ENCODE measurements at places on chromosomes 4 and X. TPM values are rescaled to one million over a fixed set of nuclear protein-coding genes. Genes with fewer than 3 reads are reported as not detected.
A peak's percentile ranks its signal among the peaks of the same experiment; 100 is the strongest.

- no peak overlapping the region for H3K27ac ChIP-seq
- H3K27me3 ChIP-seq = no peaks in the 10 kb centered on the region
- no peaks in the 10 kb centered on the region for H3K4me1 ChIP-seq
- no peak overlapping the region for H3K4me3 ChIP-seq
- DNase-seq = no peak
Observed at GRCh38 chr4:138871555-138871875, 144.1 kb upstream of the NOCT start.

DNA sequence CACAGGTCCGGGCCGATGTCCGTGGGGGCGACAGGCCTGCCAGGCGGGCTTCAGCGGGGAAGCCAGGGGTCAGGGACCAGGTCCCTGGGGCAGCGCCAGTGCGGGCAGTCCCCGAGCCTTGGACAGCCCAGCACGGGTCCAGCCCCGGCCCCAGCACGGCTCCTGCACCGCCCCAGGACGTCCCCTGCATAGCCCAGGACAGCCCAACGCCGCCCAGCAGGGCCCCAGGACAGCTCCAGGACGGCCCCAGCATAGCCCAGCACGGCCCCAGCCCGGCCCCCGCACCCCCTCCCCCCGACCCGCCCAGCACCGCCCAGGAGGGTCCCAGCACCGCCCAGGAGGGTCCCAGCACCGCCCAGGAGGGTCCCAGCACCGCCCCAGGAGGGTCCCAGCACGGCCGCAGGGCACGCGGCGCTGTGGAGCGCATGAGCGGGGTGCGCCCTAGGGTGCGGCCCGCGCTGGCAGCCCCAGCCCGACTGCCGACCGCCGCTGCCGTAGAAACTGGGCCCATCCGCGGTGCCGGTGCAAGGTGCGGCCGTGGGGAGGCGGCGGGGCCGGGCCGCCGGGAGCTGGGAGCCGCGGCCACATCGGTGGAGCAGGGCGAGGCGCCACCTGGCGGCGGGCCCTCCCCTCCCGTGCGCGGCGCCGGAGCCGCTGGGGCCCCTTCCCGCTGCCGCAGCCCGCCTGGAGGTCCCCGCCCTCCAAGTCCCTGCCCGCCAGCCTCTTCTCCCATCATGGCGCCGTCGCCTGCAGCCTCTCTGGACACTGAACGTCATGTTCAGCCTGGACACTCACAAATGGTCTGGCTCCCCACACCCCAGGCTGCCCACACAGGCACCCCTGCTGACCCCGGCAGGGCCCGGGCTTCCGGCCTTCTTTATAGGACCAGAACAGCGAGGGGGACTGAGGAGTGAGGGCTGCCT is 106.8 kb upstream of the NKX1-1 start:
- H3K36me3 ChIP-seq = no peaks in the 10 kb centered on the region
- no peaks in the 10 kb centered on the region for H3K27me3 ChIP-seq
- H3K4me1 ChIP-seq = no peaks in the 10 kb centered on the region

DNA sequence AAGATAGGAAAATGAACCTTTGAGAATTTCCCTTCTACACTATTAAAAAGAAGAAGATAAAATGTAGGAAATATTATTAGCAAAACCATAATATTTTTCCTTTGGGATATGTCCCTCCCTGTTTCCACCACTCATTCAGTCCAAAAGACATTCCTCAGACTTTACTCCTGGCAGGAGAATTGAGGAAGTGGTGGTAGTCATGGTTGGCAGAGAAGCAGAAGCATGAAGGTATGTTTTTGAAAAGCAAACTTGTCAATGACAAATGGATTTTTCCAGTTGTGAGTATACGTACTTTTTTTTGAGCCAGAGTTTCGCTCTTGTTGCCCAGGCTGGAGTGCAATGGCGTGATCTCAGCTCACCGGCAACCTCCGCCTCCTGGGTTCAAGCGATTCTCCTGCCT is 13.7 kb downstream of the STAG2 start:
- peaks cover 55% of the 10 kb centered on the region for H3K4me1 ChIP-seq
- peak overlapping the region; percentile 52 for H3K4me3 ChIP-seq
- no peaks in the 10 kb centered on the region for H3K27me3 ChIP-seq
- H3K27ac ChIP-seq = peak overlapping the region; percentile 58

DNA sequence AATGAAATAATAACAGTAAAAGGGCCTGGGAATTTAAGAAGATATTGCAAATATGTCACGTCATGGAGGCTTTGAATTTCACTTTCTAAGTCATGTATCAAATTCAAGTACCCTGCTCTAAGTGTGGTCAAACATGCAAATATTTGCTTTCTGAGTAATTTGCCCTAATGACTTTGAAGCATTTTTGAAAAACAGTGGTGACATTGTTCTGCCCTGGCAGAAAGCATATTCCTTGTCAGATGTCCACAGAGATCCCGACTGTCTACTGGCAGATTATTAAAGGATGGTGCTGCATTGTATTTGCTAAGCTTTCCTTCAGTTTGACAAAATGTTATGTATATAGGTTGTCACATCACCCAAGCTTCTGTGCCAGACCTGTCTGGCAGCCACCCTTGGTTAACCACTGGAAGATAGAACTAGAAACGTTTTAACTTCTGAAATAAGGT is 92.5 kb downstream of the ANK2 start:
- no peaks in the 10 kb centered on the region for H3K27me3 ChIP-seq
- no peaks in the 10 kb centered on the region for H3K36me3 ChIP-seq
- no peaks in the 10 kb centered on the region for H3K4me1 ChIP-seq
- H3K27ac ChIP-seq = no peak overlapping the region

GRCh38 chr4:150206265-150206664 is 128.0 kb downstream of the DCLK2 start:
- no peak overlapping the region for H3K4me3 ChIP-seq
- no peak for DNase-seq
- no peaks in the 10 kb centered on the region for H3K27me3 ChIP-seq
- H3K36me3 ChIP-seq = no peaks in the 10 kb centered on the region

DNA sequence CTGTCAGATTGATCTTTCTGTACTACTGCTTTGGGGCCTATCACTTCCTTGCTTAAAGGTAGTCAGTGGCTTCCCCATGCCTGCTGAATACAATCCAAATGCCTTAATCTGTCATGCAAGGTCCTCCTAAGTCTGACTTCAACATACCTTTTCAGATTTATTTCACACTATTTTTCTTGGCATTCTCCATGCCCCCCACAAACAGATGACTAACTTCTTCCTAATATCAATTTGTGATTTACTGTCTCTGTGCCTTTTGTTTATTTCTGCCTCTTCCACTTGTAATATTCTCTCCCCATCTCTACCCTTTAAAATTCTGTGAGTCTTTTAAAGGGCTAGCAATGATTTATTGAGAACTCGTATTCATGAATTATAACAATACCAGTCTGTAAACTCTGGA is 41.8 kb downstream of the OCRL start:
- H3K36me3 ChIP-seq = no peaks in the 10 kb centered on the region
- DNase-seq = no peak
- no peaks in the 10 kb centered on the region for H3K27me3 ChIP-seq
- H3K4me3 ChIP-seq = no peak overlapping the region

GRCh38 chr4:54167508-54167907 is 61.6 kb upstream of the PDGFRA start:
- H3K36me3 ChIP-seq = no peaks in the 10 kb centered on the region
- no peak for DNase-seq
- H3K27me3 ChIP-seq = no peaks in the 10 kb centered on the region
- peaks cover 40% of the 10 kb centered on the region for H3K4me1 ChIP-seq
- H3K4me3 ChIP-seq = no peak overlapping the region

DNA sequence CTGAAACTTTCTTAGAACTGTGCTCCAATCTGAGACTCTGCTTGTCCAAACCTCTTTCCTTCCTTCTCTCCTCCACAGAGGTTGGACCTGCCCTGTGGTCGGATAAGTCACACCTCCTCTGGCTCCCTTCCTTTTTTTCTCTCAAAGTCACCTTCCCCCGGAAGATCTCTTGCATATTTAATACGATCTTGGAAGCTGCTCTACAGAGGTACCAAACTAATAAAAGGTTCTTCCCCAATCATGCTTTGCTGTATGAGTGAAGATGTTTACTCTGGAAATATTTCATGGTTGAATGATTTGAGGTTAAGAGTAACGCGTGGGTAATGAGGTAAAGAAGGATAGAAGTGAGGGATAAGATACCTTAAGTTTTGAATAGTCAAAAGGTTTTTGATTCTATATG is 166.0 kb downstream of the ATG4A start:
- no peaks in the 10 kb centered on the region for H3K36me3 ChIP-seq
- H3K4me3 ChIP-seq = no peak overlapping the region
- H3K27ac ChIP-seq = no peak overlapping the region

DNA sequence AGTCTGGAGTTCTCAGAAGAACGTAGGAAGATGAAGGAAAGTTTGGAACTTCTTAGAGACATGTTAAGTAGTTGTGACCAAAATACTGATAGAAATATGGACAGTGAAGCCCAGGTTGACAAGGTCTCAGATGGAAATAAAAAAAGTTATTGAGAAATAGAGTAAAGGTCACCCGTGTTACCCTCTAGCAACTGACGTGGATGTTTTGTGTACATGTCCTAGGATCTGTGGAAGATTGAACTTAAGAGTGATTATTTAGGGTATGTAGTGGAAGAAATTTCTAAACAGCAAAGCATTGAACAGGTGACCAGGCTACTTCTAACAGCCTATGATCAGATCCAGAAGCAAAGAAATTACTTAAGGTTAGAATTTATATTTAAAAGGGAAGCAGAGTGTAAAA is 1020.4 kb downstream of the FSTL5 start:
- no peak for DNase-seq
- no peak overlapping the region for H3K27ac ChIP-seq
- no peaks in the 10 kb centered on the region for H3K36me3 ChIP-seq
- H3K4me3 ChIP-seq = no peak overlapping the region
- H3K4me1 ChIP-seq = no peaks in the 10 kb centered on the region

DNA sequence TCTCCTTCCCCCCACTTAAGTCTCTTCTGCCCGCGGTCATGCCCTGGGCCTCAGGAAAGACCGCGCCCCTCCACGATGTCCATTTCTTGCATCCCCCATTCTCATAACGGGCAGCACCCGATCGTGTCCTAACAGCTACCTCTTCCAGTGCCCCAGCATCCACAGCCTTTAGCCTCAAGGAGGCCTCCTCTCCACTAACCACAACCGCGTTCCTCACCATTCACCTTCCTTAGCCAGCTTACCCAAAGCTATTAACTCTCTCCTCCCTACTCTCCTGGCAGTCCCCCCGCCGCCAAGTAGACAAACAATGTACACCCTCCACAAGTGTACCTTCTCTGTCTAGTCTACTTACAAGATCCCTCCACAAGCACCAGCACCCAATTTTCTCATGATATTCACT is 58.6 kb upstream of the PAGE5 start:
- H3K36me3 ChIP-seq = no peaks in the 10 kb centered on the region
- no peaks in the 10 kb centered on the region for H3K4me1 ChIP-seq
- peak overlapping the region; percentile 85 for H3K27ac ChIP-seq
- DNase-seq = no peak
- no peaks in the 10 kb centered on the region for H3K27me3 ChIP-seq
- H3K4me3 ChIP-seq = peak overlapping the region; percentile 79

GRCh38 chr4:112340023-112340422 is 42.9 kb downstream of the ALPK1 start:
- H3K27me3 ChIP-seq = no peaks in the 10 kb centered on the region
- DNase-seq = no peak
- no peaks in the 10 kb centered on the region for H3K4me1 ChIP-seq
- H3K4me3 ChIP-seq = no peak overlapping the region
- H3K36me3 ChIP-seq = peaks cover 5% of the 10 kb centered on the region
- H3K27ac ChIP-seq = no peak overlapping the region

- no peaks in the 10 kb centered on the region for H3K4me1 ChIP-seq
- no peak for DNase-seq
- H3K4me3 ChIP-seq = no peak overlapping the region
- H3K36me3 ChIP-seq = no peaks in the 10 kb centered on the region
- no peak overlapping the region for H3K27ac ChIP-seq
Observed at GRCh38 chrX:16479206-16479869, 170.6 kb upstream of the S100G start.

DNA sequence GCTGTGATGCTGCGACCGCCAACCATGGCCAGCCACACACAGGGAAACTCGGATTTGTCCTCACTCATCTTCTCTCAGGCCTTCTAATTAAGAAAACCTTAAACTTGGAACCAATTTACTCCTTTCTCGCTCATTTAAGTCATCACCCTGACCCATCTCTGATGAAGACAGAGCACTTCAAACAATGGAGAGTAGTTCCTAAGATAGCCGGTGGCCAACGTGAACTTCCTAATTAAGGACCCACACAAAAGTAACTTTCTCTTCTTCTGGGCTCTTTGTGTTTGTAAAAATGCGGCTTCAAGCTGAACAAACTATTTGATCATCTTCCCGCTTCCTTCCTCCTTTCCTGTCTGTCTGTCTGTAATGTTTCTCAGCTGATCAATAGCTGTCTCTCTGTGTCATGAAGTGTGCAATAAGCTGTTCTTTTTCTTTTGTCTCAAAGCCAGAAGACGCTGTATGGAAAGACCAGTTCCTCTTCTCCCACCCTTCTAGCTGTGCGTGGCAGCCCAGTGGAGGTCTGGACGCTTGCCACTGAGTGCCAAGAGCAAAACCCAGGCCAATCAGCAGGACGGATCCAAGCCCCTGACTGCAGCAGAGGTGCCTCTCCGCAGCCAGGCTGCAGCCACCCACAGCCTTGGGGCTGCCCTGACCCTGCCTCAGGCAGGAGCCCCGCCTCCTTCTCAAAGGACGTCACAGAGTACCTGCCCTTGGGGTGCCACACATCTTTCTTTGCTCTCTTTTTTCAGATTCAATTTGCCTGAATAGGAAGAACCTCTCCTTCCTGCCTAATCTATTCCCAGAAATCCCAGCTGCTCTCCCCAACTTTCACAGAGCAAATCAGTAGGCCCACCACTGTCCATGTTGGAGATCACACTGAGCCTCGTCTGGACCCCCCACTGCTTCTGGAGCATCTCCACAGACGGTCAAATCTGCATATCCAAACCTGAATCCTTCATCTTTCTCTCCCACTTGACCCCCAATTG is 59.3 kb downstream of the MAML3 start:
- no peaks in the 10 kb centered on the region for H3K36me3 ChIP-seq
- no peak for DNase-seq
- peaks cover 82% of the 10 kb centered on the region for H3K4me1 ChIP-seq

DNA sequence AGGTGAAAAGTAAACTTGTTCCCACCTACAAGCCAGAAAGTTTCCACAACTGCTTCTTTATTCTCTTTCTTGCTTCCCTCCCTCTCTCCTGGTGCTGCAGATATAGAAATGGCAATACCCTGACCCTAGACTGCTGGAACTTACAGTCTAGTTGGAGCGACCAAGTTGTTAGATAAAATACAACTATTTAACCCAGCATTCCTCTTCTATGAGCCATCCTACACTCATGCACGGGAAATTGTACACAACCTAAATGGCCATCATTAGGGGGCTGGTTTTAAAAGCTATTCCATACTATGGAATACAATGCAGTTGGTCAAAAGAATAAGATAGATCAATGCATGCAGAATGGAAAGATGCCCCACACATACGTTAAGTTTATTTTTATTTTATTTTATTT is 41.1 kb downstream of the PJA1 start:
- no peak for DNase-seq
- H3K27ac ChIP-seq = no peak overlapping the region
- H3K36me3 ChIP-seq = no peaks in the 10 kb centered on the region

VCX gene
- not detected for total RNA-seq

NXF3 gene
- 0.54 TPM for total RNA-seq

CLNK gene
- not detected for total RNA-seq

PFKFB1 gene
- total RNA-seq = not detected

GASK1B gene
- 169 TPM for total RNA-seq

F8A3 gene
- 34.4 TPM for total RNA-seq

Data from thoracic aorta (tissue), 2 donors.